Cortex of kidney (tissue), 1 donor: ENCODE measurements at places on chromosomes 16 and 17.

GRCh38 chr16:17228048-17228707 lies 242.6 kb downstream of the XYLT1 start:
- DNase-seq: no peak

DNA sequence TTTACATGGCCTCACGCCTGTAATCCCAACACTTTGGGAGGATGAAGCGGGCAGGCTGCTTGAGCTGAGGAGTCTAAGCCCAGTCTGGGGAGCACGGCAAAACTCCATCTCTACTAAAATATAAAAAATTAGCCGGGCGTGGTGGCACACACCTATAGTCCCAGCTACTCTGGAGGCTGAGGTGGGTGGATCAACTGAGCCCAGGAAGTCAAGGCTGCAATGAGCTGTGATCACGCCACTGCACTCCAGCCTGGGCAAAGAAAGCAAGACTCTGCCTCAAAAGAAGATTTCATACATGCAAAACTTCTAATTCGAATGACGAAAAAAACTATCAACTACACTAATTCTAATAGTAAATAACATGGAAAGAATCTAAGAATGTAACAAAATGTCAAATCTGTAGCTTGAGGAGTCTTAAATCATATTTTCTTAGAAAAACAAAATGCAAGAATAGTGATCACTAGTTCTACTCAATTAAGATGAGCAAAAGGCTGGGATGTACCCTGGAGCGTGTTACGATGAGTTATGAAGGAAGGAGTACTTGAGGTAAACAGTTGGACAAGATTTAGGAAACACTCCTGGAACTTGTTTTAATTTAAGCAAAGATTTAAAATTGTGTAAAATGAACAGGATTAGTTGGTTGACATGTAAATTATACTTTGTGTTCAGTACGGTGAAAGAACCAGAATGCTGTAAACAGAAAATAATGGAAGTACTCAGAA lies 20.7 kb downstream of the YWHAE start:
- DNase-seq: no peak

GRCh38 chr17:339193-340061 lies 13.2 kb downstream of the RPH3AL start:
- no peak for DNase-seq

DNA sequence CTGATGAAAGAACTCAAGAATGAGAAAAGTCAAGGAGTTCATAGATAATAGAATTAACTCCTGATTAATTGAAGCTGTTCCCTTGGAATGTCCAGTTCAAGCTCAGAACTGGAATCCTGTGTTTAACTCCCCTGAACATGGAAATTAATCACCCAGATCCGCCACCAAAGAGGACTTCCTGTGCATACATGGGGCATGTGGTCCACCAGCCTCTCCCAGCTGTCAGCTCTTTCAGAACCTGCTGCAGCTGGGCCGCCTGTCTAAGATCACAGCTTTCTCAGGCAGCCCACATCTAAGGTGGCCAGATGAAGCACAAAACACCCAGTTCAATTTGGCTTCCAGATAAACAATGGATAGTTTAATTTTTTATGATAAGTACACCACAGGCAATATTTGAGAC lies 203.7 kb upstream of the COX10 start:
- no peak for DNase-seq

DNA sequence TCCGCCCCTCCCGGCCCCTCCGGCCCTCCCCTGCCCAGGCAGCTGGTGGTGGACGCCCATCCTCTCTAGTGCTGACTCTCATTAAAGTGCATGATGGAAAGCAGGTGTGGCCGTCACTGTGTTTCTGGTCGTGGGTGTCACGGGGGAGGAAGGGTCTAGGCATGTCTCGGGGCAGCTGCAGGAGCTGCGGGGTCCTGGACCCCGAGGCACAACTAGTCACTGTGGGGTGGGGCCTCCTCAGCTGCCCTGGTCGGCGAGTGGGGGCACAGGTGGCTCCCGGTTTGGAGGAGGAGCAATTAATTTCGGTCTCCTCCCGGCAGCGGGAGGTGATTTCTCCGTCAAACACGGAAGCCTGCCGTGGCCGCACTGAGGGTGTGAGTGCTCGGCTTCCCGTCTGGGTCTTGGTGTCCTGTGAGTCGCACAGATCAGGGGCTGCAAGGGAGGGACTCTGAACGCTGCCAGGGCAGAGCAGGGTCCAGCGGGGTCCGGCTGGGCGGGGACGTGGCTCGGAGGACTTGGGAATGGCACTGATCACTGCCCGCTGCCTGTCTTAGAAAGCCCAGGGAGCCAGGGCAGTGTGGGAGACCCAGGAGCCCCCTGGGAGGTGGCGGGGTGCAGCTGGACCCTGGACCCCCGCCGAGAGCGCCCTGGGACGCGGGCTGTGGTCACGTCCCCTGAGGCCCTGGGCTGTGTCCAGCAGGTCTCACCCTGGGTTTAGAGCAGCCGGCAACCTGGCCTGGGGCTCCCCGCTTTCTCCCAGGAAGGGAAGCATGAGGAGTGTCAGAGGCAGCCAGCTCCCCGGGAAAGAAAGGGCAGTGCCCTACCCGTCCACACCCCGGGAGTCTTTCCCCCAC lies 3.3 kb downstream of the TPSD1 start:
- no peak for DNase-seq

DNA sequence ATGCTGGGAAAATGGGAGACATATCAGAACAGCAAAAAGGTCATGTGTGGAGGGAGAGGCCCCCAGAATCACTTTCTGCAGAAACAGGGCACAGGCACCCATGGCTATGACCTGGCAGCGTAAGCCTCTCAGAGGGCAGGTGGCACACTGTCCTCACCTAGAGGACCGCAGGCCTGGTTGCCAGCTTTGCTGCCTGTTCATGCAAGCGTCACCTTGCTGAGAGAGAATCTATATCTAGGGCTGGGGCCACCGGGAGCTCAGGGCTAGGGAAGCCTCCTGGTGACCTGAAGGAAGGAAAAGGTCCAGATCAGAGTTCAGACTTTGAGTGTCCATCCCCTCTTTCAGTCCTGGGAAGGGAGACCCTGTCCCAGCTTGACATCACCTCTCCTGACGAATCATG lies 78.7 kb downstream of the GOSR1 start:
- DNase-seq: no peak

DNA sequence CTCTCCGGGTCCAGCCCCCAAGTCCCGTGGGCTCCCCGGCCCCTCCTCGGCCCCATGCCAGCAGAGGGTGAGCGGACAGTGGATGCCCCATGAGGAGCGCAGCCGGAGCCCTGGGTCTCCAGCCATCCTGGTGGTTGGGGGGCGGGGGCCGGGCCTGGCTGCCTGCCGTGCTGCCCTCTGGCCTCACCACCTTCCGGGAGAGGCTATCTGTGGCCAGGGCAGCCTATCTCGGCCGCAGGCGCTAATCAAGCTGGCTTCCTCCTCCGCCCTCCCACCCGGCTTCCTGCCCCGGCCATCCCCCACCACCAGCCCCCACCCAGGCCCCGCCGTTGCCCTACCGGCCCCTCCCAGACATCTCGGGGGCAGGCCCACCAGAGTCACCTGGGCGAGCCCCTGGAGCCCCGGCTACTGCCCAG lies 46.8 kb downstream of the ZFPM1 start:
- no peak for DNase-seq

- DNase-seq: no peak
Measured at GRCh38 chr16:55570159-55570558, 3.7 kb downstream of the CAPNS2 start.

- no peak for DNase-seq
Measured at GRCh38 chr17:4499431-4500190, 930 bp downstream of the SPNS2 start.

DNA sequence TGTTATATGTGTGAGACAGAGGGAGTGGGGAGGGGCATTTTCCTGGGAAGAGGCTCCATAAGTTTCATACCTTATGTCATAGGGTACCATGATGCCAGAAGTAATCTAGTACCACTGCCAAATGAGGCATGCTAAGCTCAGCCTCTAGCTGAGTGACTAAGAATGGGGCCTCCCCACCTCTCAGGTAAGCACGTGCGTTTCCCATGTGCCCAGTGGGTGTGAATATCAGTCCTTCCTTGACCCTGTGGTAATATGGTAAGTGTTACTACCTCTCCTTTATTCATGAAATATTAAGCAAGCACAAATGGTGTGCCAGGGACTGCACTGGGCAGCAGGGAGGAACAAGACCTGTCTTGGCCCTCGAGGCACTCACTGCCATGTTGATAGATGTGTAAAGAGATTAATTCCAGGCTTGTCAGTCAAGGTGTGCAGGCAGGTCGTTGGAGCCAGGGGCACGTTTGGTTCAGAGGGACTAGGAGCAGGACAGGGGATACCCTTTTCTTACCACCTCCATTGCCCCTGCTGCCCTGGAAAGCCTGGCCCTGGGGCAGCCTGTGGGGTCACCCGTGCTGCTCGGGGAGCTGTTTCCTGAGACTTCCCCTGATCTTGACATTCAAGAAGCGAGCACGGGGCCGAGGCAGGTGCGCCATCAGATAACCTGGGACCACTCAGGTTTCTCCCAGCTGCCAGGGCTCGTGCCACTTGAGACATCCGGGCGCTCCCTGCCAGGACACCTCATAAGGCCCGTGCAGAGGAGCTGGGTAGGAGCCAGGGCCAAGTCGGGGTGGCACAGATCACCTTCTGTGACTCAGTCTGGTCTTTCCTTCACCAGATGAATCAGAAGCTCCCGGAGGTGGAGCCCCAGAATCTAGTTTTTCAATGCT lies 8.8 kb downstream of the RSAD1 start:
- DNase-seq: no peak
